NCI-H1105 treated with DMSO at 0.1 percent for 48 hours (cell line): ENCODE measurements at places on chromosomes 11 and 22.

- no peak for DNase-seq
Measured at GRCh38 chr11:70545610-70545912, 147.2 kb downstream of the CTTN start.

GRCh38 chr22:36775586-36775963 lies 344 bp downstream of the IFT27 start:
- DNase-seq, result peak; percentile 63

GRCh38 chr11:67670316-67671210 lies 3.9 kb downstream of the ALDH3B2 start:
- DNase-seq, result no peak

- DNase-seq, result peak; percentile 13
Measured at GRCh38 chr11:25860677-25861450, 471.1 kb upstream of the ANO3 start.

- no peak for DNase-seq
Measured at GRCh38 chr11:102316346-102316904, 859 bp upstream of the BIRC3 start.

DNA sequence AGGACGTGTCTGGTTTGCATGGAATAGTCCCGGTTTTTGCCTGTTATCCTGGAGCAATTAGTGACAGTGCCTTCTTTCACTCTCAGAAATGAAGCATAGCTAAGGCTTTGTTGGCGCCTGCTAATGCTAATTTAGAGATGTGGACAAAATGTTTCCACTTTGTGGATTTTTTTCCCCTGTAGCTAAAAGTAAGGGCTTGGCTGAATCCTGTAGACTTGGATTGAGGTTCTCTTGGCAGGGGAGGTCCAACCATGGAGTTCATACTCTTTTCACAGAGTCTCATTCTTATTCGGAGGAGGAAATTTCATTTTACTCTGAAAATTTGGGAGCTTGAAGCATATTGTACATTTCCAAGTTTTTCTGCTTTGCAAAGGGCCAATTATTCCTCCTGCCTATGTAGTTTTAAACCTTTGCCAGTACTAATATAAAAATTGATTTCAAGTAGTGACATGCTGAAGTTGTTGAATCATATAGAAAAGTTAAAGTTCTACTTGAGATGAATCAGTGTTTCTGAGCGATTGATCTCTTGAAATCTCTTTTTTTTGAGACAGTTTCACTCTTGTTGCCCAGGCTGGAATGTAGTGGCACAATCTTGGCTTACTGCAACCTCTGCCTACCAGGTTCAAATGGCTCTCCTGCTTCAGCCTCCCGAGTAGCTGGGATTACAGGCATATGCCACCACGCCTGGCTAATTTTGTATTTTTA lies 20.0 kb downstream of the PPFIA1 start:
- no peak for DNase-seq

GRCh38 chr22:46029574-46030200 lies 52.7 kb upstream of the WNT7B start:
- DNase-seq, result no peak

GRCh38 chr11:95338430-95338991 lies 107.5 kb upstream of the SESN3 start:
- DNase-seq, result peak; percentile 97

DNA sequence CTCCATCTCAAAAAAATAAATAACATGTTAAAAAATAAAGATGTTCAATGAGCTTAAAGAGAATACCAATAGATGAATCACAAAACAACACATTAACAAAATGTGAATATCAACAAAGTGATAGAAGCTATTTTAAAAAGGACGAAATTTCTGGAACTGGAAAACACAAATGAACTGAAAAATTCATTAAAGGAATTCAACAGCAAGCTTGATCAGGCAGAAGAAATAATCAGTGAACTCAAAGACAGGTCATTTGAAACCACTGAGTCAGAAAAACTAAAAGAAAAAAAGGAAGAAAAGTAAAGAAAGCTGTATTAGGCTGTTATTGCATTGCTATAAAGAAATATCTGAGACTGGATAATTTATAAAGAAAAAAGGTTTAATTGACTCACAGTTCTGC lies 7.0 kb upstream of the MTMR2 start:
- DNase-seq, result no peak

DNA sequence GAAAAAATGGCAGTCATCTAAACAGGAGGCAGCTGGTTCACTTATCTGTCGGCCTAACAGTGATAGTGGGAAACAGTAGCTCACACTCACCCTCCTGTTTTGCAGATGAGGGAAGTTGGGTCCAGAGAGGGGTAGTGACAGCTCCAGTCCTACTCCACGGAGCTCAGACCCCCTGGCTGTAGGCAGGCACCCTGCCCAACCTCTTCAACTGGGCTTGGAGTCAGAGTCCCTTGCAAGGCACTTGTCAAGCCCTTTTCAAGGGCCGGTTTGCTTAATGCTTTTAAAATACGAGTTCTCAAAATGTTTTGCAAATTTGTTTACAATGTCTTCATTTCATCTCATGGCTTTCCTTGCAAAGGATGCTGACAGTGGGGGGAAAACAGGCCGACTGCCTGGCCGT lies 75.1 kb downstream of the BMAL1 start:
- no peak for DNase-seq

GRCh38 chr11:128365044-128365443 lies 222.3 kb downstream of the ETS1 start:
- no peak for DNase-seq

- DNase-seq, result no peak
Measured at GRCh38 chr11:87897071-87897470, 278.2 kb downstream of the RAB38 start.

DNA sequence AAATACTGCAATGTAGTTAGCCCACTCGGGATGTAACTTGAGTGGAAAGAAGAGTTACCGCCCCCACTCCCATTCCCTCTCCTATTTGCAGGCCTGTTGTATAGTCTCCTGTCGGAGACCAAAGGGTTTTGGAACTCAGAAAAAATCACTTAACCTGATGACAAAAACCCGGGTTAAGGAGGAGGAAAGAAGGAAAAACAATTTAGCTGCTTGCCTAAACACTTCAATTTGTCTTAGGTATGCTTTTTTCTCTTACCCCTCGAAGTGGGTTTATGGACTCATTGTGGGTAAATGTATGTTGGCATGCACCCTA lies 2.2 kb downstream of the YAP1 start:
- DNase-seq, result no peak

DNA sequence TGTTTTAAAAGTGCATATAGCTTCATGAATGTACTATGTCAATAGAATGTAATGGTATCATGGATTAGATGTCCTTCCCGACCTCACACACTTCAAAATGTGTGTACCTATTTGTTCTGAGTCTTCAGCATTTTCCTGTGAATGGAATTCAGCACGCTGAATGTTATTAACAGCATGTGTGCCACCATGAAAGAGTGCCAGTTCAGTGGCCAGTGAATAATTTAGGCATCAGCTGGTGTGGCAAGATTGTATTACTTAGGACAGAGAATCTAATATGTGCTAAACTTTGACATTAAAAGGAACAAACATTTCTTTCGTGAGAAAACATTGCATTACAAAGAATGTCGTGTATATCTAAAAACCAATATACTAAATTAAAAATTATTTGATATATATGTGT lies 46.4 kb downstream of the HIPK3 start:
- no peak for DNase-seq

GRCh38 chr11:125229916-125230315 lies 65.4 kb downstream of the PKNOX2 start:
- DNase-seq, result no peak

GRCh38 chr22:29388759-29389090 lies 355 bp upstream of the AP1B1 start:
- DNase-seq, result peak; percentile 39

DNA sequence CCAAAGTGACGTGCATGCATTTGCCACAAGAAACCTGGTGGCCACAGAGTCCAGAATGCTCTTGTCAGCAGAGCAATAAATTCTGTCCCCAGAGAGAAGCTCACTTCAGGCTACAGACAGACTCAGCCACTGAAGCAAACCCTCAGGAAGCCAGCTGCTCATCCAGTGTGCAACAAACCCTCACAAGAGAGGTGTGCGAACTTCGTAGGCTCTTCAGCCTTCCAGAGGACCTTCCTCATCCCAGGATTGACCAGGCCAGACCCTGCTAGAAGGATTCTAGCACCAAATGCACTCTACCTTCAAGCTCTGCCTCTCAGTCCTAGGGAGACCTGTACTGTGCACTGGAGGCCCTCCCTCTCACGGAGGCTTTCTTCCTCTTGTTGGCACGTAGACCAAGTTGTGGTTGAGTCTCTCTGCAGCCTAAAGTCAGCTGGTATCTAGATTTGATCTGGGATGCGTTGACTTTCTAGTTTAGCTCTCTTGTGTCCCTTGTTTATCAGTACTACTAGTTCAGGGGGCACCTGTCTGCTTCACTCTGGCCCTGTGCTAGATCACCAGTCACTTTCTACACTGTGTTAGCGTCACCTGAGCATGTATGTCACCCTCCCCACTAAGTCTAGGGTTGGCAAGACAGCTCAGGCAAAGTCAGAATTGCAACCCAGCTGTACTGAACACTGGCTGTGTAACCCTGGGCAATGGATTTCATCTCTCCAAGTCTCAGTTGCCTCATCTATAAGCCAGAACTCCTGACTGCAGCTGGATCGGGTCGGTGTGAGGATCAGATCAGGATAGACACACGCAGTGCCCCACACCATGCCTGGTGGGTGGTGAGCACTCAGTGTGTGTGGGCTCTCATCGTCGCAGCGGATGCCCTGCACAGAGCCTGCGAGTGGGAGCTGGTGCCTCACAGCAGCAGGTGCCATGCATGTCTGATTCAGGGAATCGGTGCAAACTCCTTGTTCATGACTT lies 22.1 kb upstream of the TMPRSS13 start:
- no peak for DNase-seq

DNA sequence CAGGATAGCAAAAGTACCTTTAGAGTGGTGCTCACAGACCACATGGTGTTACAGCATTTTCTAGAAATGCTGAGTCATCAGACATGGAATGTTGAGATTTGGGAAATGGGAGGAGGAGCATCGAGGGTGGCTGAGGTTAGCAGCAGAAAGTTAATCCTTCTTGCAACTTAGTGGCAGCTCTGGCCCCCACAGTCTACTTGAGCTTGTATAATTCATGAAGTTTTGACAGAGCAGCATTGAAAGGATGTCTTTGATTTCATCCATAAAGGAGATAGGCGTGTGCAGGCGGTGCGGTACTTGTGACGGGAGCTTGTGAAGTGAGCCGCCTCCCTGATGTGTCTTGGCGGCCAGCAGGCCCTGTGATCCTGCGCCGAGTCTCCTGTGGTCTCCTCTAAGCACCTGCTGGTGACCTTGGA lies 330.5 kb downstream of the TBC1D22A start:
- DNase-seq, result no peak

DNA sequence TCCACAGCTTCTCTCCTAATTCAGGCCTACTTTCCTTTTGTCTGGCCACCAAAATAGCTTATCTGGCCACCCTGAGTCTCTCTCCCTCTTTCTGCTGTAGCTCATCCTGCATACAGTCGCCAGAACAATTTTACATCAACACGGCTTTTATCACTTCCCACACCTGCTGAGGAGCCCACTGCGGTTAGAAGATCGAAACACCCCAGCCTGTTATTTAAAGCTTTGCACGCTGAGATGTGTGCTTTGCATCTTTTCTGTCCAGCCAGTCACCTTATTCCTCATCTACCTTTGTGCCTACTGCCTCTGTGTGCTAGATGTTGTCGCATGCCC lies 96.0 kb downstream of the COMMD9 start:
- no peak for DNase-seq

- DNase-seq, result no peak
Measured at GRCh38 chr11:65651589-65652510, 10.9 kb downstream of the RELA start.

DNA sequence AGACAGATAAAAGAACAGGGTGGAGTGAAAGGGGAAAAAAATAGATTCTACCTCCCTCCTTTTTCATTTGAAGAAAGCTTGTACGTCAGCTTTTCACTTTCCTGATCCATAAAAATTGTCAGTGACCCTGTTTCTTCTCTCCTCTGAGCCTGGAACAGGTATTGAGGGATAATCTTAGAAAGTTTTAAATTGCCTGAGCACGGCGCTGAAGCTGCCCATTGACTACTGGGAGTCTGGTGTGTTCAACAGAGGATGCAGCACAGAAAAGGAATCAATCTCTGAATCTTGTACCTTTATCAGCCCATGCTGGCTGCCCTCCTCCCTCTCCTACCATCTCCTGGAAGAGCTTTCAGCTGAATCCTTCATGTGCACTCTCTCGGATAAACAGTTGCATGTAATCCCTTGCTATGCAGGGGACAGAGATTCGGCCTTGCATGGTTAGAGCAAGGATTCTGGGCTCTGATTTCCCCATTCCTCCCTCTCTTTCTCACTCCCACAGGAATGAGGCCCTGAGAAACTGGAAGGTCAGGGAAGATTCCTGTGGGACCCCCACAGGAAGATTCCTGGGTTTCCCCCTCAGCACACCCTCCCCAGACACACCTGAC lies 162.4 kb upstream of the SYN3 start:
- no peak for DNase-seq

GRCh38 chr22:42178910-42179519 lies 48.4 kb upstream of the CYP2D6 start:
- DNase-seq, result no peak

- no peak for DNase-seq
Measured at GRCh38 chr11:129743112-129743815, 72.4 kb upstream of the TMEM45B start.
